ENCODE measurements at places on chromosomes 4 and X.

DNA sequence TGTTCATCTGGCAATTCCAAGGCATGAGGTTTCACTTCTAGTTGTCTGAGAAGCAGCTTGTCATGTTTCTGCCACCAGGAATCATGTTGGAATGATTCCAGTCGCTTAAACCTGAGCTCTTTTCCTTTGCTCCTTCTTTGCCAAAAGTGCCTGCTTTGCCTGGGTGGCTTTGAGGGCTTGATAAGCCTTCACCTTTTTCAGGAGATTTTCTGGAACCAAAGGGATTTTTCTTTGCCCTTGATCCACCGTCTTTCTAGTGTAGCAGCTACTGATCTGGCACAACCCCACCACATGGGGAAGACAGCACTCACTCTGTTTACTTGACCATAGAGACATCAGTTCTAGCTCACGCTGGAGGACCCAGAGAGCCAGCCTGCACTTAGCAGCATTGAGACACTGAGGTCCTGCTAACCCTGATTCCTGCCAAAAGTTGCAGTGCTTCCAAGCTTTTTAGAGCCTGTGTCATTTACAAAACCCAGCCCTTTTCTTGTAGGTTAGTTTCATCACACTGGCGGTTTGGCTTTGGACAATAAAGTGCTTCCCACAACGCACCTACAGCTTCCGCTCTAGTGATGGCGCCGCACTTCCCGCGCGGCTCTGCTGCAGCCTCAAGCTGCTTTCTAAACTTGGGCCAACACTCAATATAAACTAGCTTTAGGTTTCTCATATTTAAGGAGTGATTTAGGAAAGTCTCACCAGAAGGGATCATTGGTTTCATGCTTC is 7.3 kb upstream of the CCNI start:
- DNase-seq, result peak; percentile 20

DNA sequence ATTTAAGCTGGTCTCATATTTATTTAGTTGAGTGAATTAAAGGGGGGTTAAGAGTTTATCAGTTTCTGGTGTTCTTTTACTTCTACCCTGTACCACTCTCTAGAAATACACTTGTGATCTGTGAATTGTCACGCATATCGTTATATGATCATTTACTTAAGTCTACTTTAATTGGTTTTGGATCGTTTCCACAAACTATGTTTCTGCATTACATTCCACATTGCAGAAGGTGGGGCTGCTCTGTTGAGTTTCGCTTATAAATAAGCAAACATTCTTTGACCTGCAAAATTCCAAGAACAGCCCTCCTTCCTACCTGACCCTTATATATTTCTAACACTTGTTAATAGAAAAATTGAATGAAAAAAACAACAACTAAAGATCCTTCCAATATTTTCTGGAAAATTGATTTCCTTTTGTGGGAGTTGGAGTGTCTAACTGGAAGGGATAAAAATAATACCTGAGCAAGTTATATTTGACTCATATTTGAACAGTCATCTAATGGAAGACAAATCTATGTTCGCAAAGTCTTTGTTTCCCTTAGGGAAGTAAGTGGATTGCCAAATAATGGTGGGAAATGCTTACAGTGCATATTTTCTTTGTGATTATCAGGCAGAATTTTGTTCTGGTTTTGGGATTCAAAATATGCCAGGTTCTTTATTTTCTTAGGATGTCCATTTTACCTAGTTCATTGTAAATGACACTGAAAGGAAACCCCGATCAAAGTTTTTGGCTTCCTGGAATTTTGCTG is 152.7 kb downstream of the RELL1 start:
- no peak for DNase-seq

DNA sequence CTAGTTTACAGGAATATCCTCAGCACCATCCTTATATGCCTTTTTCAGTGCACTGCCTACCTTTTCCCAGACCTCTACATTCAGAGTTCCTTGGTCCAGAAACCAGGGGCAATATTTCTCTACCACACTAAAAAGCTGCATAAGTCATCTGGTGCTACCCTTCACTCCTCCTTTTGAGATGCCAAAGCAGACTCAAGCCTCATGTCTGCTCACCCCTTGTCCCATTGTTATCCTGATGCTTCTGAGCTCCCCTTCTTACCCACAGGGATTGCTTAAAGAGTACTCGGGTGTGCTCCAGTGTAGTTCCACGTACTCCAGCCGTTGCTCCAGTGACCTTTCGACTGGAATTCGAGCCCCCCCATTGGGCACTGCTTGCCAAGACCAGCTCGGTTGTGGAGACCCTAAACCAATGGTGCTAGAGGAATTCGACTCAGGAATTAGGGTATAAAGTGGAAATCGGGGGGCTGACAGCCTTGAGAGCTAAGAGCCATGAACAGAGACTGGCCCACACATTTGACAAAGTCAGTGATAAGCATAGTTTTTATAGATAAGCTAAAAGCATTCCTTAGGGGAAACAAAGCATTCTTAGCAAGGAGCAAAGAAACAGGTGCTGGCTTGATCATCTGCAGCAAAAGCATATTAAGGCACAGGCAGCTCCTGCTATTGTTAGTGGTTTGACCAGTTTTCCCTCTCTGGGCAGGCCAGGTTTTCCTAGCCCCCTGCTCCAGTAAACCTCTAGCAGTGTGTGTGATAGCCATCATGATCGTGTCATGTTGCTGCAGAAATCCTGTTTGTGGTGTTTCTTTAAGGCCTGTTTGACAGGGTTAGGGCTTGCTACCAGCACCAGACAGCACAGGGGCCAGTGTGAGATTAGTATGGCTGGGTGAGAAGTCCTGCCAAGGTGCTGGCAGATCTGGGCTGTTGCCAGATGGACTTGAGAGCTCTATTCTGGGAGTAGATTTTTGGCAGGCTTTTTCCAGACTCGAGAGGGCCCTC is 57.5 kb upstream of the WDR1 start:
- peak; percentile 31 for DNase-seq

GRCh38 chrX:55161581-55161980 is 58.6 kb upstream of the PAGE5 start:
- peak; percentile 53 for DNase-seq

- DNase-seq, result peak; percentile 21
Measured at GRCh38 chrX:101393530-101394305, 2.9 kb downstream of the RPL36A start.

DNA sequence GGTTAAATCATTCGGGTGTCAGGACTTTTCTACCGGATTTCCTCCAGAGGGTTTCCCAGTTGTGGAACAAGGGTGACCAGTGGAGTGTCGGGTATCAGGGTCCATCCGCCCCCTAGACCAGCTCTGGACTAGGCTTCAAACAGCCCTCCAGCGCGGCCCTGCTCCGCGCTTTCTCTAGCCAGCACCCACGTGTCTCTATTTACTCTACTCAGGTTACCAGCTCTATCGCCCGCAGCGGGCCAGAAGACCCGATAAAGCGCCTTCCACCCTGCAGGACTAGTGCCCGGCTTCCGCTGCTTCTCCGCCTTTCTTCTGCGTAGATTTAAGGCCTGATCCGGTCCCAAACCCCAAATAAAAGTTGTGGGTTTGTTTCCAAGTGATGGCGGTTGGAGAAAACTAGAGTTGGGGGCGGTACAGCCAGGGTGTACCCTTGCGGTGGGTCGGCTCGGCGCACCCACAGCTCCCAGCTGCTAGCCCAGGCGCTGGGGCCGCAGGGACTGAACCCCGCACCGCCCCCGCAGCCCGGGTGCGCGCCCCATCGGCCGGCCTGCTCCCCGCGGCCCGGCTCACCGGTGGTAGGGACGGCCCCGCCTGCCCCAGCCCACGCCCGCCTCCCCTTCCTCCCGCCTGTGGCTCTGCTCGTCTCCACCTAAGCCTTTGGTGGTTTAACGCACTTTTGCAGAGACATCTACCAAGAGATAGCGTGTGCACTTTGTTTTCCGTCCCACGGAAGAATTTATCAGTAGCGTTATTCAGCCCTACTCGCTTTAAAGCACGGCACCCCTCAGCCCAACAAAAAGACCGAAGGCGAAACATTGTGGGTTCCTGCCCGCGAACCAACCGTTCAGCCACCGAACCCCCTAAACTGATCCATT is 2.1 kb downstream of the LEF1 start:
- peak; percentile 82 for DNase-seq

- no peak for DNase-seq
Measured at GRCh38 chr4:18816228-18816895, 794.8 kb upstream of the LCORL start.

DNA sequence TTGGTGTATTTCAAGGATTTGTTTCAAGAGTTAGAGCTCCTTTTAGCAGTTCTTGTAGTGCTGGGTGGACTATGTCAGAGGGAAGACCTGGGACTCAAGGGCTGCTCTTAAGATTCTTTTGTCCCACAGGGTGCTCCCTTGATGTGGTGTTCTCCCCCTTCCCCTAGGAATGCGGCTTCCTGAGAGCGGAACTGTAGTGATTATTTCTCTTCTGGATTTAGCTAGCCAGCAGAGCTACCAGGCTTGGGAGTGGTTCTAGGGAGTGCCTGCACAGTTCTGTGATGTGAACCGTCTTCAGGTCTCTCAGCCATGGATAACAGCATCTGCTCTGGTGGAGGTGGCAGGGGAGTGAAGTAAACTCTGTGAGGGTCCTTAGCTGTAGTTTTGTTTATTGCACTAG is 336.8 kb downstream of the FSTL5 start:
- DNase-seq, result no peak

DNA sequence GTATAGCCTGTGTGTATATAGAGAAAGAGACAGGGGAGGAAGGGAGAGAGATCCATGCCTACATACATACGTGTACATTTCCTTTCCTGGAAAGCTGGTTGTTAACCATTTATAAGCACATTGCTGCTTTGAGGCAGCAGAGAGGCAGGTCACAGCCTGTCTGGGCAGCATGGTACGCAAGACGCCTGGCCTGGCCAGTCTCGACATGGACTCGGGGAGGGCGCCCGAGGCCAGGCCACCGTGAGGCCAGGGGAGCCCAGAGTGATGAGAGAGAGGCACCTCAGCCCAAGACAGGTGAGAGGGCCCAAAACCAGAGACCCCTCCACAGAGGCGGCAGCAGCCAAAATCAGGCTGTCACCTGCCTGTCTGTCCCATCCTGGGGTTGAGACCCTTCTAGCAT is 3.9 kb downstream of the TREX2 start:
- no peak for DNase-seq

GRCh38 chrX:78452356-78452755 is 124.9 kb upstream of the CYSLTR1 start:
- no peak for DNase-seq

- DNase-seq, result no peak
Measured at GRCh38 chr4:60450054-60450453, 750.1 kb upstream of the ADGRL3 start.

- DNase-seq, result no peak
Measured at GRCh38 chr4:13618212-13618806, 9.2 kb downstream of the BOD1L1 start.

All from DMS53 (cell line).